Dorsolateral prefrontal cortex (tissue), 122 donors: ENCODE measurements at places on chromosomes 7 and 10.

DNA sequence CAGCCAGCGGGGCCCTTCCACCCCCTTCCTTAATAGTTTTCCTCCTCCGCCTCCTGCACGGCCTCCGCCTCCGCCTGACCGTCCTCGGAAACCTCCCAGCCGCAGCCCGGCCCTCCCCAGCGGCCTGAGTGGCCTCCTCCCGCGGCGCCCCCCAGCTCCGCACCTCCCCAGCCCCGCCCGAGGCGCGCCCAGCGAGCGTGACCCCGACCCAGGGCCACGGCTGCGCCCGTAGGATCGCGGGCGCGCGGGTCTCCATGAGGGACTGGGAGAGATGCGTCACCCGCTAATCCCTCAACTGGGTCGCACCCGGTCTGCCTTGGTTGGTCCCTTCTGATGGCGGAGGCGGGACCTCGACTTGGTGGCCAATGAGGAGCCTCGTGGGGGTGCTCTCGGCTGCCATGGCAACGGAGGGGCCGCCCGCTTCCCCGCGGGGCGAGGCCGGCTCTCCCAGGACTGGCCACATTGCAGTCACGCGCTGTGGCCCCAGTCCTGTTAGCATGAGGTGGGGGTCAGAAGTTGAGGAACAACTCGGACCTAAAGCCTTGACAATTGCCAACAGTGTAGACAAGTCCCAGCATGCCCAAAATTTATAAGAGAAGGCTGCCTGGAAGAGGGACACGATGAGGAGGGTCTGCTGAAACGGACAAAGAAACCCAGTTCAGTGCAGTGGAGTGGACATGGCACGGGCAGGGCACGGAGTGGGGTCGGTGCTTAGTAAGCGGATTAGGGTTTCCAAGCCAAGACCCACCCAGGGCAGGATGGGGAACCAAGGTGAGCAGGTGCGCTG lies 24.3 kb downstream of the DDIT4 start:
- DNase-seq: peak; percentile 99

DNA sequence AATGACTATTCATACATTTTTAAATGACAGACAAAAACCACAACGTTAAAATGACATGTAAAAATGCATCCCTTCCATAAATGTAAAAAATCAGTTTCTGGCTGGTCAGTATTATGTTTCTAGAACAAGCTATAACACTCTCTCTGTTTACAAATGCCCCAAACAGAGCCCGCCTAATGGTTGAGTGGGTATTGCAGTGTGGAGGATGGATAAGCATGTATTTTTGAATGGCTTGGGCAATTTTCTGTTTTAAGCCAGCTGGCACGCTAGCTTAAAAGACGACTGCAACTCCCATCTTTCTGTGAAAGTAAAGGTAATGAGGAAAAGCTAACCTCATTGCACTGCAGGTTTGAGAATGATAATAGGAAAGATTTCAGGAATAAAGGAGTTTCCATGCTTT lies 430.7 kb downstream of the PARD3 start:
- no peak for DNase-seq

DNA sequence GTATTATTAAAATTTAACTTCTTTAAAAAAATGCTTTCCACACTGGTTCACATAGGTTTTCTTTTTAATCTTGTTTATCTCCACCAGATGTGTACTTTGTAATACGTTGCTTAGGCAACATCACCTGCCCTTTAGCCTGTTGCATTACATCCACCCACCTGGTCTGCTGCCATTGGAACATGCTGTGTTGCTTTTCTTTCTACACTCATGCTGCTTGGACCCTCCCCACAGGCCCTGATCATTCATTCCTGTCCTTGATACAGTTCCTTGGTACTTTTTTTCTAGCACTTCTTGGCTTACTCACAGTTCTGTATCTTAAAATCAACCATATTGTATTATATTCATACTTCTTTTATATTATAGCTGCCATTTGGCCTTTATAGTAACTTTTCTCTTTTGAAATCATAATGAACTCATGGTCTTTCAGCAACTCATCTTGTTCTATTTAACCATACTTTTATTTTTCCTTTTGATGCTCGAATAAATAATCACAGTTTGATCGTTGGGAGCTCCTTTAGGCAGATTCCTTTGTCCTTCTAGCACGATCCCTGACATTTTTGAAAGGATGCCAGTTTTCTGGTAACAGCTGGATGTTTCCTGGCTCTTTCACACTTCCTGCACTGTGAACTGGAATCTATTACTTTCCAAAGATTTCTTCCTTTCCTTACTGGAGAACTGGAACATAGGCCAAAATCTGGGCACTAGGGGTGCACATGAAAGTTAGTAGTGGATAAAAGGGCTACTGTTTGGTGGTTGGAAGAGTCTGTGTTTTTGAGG lies 125.1 kb downstream of the CDK14 start:
- DNase-seq: no peak

DNA sequence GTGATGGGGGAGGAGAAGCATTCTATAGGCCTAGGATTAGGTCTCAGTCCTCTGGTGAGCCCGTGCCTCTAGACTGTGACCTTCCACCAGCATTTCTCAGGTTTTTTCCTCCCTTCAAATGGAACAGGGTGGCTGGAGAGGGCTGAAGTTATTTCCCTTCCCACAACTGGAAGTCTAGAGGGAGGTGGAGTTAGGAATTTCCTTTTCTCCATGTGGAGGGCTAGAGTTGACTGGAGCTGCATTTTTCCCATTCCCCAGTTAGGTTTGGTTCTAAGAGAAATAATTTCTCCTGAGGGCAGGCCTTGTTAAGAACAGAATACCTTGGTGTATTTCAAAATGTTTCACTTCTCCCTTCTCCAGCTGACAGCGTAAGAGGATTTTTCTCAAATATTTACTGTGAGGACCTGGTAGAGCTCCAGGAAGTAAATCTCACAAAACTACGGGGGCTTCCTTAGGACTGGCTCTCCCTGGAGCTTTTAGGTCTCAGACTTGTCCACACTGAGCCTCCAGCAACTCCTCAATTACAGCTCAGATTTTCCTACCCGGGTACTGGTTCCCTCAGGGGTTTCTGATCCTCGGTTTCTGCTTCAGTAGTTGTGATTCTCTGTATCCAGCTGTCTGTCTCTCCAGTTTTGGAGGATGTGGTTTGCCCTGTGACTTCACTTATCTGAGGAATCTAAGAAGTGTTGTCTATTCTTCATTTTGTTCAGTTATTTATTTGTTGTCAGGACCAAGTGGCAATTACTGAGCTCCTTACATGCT lies 6.0 kb upstream of the REEP3 start:
- DNase-seq: no peak

- no peak for DNase-seq
Measured at GRCh38 chr10:60757420-60757895, 20.8 kb upstream of the CDK1 start.

- DNase-seq: no peak
Measured at GRCh38 chr7:93461350-93461749, 113.2 kb downstream of the CALCR start.
